ENCODE measurements at places on chromosomes 1 and 21. TPM values are rescaled to one million over a fixed set of nuclear protein-coding genes. Genes with fewer than 3 reads are reported as not detected.

- H3K27me3 ChIP-seq: no peaks in the 10 kb centered on the region
- no peak for DNase-seq
- H3K36me3 ChIP-seq: no peaks in the 10 kb centered on the region
- H3K4me3 ChIP-seq: no peak overlapping the region
- H3K27ac ChIP-seq: no peak overlapping the region
Observed at GRCh38 chr1:192376374-192376773, 59.6 kb downstream of the RGS21 start.

DNA sequence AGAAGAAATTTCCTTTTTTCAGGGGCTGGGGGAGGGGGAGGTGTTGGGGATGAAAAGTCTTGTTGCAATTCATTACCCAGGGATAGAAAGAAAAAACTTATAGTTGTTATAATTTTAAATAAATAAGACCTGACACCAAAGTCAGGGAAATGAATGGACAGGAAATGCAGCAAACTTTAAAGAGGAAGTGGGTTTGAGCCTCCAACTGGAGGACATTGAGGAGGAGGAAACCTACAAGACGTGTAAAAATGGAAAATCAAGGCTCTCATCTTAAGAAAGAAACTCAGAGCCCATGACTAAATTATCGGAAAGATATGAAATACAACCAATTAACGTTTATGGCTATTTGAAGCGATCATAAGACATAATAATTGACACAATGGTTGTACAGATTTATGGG is 54.4 kb downstream of the NIBAN1 start:
- no peak overlapping the region for H3K4me3 ChIP-seq
- peaks cover 3% of the 10 kb centered on the region for H3K4me1 ChIP-seq
- no peak for DNase-seq

GRCh38 chr1:84737590-84737989 is 47.3 kb upstream of the SSX2IP start:
- peak; percentile 54 for DNase-seq
- H3K27ac ChIP-seq: no peak overlapping the region
- no peak overlapping the region for H3K4me3 ChIP-seq

DNA sequence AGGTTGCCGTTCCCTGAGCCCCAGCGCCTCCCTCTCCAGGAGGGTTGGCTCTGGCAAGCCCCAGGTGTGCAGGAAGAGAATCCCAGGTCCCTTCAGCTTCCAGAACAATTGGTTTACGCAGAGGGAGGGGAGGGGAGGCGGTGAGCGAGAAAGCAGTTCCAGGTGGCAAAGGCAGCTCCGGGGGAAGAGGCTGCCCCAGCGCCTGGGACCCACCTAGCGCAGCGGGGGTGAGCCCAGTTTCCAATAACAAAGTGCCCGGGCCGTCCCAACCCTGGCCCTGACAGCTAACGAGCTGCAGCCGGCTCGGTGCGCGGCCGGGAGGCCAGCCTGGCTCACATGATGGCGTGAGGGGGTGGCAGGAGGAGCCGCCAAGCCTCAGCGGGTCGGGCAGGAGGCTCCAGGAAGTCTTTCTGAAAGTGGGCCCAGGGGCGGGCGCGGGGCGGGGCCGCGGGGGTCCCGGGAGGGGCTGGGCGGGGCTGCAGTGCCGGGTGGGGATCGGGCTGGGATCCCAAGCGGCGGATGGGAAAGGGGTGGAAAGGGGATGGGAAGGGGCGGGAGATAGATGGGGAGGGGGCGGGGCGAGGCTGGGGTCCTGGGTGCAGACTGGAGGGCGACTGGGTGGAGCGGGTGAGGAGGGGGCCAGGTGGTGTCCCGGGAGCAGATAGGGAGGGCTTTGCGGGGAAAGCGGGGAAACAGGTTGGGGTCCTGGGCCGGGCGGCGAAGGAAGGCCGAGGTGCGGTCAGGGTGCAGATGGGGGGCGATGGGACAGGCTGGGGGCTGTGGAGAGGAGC is 22.8 kb downstream of the DHRS3 start:
- H3K4me1 ChIP-seq: peaks cover 28% of the 10 kb centered on the region
- peak; percentile 41 for DNase-seq
- H3K4me3 ChIP-seq: no peak overlapping the region
- no peaks in the 10 kb centered on the region for H3K36me3 ChIP-seq
- H3K27me3 ChIP-seq: no peaks in the 10 kb centered on the region

DNA sequence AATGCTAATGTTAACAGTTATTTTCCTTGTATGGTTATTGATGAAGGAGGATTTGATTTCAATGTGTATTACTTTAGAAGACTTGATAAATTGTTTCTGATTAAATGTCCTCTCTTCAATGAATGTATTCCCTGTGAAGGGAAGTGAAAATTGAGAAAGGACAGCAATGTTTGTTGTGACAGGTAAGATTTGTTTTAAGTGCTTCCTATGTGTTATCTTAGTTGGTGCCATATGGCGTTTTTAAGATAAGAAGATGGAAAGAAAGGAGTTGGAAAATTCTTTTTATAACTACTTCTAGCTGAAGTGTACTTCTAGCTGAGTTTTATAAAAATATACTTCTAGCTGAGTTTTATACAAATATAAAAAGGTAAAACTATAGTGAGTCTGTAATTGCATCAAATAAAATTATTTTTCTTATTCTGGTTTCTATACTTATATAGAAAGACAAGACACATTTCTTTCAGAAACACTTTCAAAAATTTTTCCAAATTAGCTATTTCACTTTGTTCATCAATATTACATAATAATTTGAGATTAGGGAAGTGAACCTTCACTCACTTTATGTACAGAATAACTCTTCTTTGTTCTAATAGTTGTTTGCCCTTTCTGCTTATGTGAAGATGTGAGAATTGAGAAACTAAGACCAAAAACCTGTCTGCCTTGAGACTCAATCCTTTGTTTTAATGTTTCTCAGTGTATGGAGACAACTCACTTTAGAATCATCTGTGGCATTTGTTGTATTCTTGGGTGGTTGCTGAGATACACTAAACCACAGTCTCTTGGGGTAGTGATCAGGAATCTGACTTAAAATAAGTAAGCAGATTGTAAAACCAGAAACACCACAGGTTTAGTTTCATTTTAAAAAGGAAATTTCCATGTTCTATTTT is 382.9 kb upstream of the B3GALT2 start:
- H3K4me1 ChIP-seq: no peaks in the 10 kb centered on the region
- H3K27ac ChIP-seq: no peak overlapping the region
- DNase-seq: peak; percentile 5
- H3K27me3 ChIP-seq: no peaks in the 10 kb centered on the region
- no peaks in the 10 kb centered on the region for H3K36me3 ChIP-seq

DNA sequence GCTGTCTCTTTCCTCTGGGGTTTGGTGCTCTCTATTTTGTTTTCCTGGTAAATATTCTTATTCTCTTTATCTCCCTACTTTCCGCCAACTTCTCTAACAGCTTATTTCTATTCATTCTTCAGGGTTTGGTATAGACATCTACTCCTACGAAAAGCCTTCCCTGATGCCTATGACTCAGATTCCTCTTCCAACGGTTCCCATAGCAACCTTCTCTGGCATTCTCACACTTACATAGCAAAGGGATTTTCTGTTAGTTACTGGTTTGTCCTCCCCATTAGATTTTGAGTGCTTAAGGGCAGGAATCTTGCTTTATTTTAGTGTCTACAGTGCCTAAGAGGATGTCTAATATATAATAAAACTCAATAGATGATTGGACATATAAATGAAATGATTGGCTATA is 407.6 kb upstream of the DEPDC1 start:
- no peak overlapping the region for H3K27ac ChIP-seq
- H3K4me1 ChIP-seq: no peaks in the 10 kb centered on the region
- DNase-seq: no peak
- no peaks in the 10 kb centered on the region for H3K27me3 ChIP-seq
- no peak overlapping the region for H3K4me3 ChIP-seq

DNA sequence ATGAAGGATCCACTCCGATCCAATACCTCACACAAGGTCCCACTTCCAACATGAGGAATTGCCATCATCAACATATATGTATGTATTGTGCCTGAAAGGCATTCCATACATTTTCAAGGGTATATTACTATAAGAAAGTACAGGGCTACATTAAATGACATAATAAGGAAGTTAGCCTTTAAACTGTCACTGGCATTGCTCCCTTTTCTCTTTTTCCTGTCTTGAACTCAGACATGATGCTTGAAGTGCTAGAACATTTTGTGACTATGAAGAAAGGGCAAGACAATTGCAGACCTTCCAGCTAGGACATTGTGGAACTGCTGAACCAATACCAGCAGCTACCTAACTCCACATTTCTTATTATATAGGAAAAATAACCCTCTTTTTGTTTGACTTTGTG is 2.9 kb upstream of the TSPAN2 start:
- H3K36me3 ChIP-seq: no peaks in the 10 kb centered on the region
- peaks cover 7% of the 10 kb centered on the region for H3K27me3 ChIP-seq
- peaks cover 4% of the 10 kb centered on the region for H3K4me1 ChIP-seq
- H3K27ac ChIP-seq: no peak overlapping the region

DNA sequence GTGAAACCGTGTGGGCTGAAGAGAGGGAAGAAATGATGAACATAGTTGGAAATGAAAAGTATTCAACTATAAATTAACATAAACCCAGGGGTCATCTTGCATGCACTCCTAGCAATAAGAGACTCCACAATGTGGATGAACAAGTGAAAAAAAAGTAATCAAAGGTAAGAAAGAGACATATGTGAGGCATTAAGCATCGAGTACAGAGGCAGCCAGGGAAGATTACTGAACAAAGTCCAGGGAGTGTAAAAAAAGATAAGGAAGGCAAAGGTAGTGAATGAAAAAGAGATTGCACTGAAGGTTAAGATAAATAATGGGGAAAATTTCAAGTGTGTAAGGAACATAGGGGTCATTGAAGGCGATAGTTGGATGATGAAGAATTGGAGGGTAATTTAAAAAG is 330.8 kb upstream of the PROX1 start:
- no peak overlapping the region for H3K27ac ChIP-seq
- no peak for DNase-seq
- no peaks in the 10 kb centered on the region for H3K4me1 ChIP-seq
- H3K36me3 ChIP-seq: no peaks in the 10 kb centered on the region

GRCh38 chr1:154962156-154962749 is 671 bp upstream of the PYGO2 start:
- H3K4me3 ChIP-seq: peak overlapping the region; percentile 71
- H3K27ac ChIP-seq: peak overlapping the region; percentile 82
- peak; percentile 52 for DNase-seq
- no peaks in the 10 kb centered on the region for H3K27me3 ChIP-seq

DNA sequence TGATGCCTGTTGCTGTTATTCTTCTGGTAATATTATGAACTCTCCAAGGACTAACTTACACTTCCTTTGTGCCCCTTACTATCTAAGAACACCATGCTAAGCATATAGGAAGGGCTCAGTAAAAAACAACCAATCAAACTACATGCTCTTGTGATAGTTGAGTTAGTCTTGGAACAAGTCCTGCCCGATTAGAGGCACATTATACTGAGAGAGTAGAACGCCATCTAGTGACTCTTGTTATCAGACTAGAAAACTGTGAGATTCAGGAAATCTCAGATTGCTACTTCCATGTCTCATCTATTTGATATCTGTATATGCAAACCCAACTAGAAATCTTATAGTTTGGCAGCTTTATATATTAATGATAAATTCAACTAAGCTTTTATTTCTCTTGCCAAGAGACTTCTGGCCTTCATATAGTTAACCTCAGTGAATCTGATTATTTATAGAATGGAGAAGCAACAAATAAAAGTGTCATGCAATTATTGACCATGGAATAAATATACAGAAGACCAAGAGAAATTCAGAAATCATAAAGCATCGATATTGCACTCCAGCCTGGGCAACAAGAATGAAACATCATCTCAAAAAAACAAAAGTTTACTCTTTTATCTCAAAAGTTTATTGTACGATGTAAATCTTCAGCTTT is 7.8 kb upstream of the SRRM1 start:
- H3K4me3 ChIP-seq: no peak overlapping the region
- peak; percentile 79 for DNase-seq

GRCh38 chr1:218739426-218739825 is 394.3 kb downstream of the TGFB2 start:
- H3K4me1 ChIP-seq: no peaks in the 10 kb centered on the region
- H3K27me3 ChIP-seq: no peaks in the 10 kb centered on the region

DNA sequence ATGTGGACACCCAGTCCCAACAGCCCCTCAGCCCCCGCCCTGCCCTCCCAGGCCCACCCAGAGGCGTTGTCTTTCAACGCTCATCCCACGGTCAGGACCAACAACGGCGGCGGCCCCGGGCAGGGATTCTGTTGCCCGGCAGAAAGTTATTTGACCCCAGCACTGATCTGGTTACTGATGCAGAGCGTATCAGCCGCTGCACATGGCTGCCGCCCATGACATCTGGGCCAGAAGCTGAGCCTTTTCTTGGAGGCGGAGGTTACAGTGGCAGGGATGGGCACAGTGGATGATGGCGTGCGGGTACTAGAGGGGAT is 127.1 kb upstream of the ARHGEF16 start:
- H3K27ac ChIP-seq: no peak overlapping the region
- DNase-seq: no peak
- H3K4me3 ChIP-seq: no peak overlapping the region
- H3K4me1 ChIP-seq: no peaks in the 10 kb centered on the region

GRCh38 chr1:34549199-34549598 is 205.6 kb upstream of the GJB5 start:
- no peak overlapping the region for H3K4me3 ChIP-seq
- DNase-seq: no peak
- no peaks in the 10 kb centered on the region for H3K36me3 ChIP-seq
- no peaks in the 10 kb centered on the region for H3K27me3 ChIP-seq
- H3K4me1 ChIP-seq: no peaks in the 10 kb centered on the region

- no peak overlapping the region for H3K4me3 ChIP-seq
- no peaks in the 10 kb centered on the region for H3K27me3 ChIP-seq
- no peaks in the 10 kb centered on the region for H3K36me3 ChIP-seq
- no peaks in the 10 kb centered on the region for H3K4me1 ChIP-seq
Observed at GRCh38 chr1:99829269-99829668, 20.9 kb upstream of the AGL start.

DNA sequence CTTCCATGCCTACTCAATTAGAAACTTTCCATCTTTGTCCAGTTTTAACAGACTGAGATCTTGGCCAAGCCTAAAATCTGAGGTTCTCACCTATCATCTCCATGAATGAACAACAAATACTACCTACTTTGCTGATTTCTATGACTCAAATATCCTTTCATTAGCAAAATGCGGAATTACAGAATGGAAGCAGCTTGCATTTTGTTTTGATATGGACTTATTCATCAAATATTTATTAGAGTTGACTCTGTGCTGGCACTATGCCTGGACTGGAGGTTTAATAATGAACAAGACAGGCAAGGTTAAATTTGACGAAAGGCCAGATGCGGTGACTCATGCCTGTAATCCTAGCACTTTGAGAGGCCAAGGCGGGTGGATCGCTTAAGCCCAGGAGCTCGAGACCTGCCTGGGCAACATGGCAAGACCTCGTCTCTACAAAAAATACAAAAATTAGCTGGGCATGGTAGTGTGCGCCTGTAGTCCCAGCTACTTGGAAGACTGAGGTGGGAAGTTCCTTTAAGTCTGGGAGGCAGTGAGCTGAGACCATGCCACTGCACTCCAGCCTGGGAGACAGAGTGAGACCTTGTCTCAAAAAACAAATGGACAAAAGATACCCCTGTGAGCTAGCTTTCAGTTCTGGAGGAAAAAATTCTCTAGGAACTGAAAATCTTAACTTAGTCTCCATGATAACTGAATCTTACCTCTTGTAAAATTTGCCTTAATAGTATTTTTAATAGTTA is 29.4 kb upstream of the SOD1 start:
- H3K27ac ChIP-seq: no peak overlapping the region
- no peak overlapping the region for H3K4me3 ChIP-seq
- H3K27me3 ChIP-seq: no peaks in the 10 kb centered on the region
- peaks cover 11% of the 10 kb centered on the region for H3K4me1 ChIP-seq

The POU2F1 gene
- total RNA-seq: 15.0 TPM

The GBP1 gene
- 28.0 TPM for total RNA-seq

The BSND gene
- not detected for total RNA-seq

The SZRD1 gene
- 164 TPM for total RNA-seq

The CFAP141 gene
- total RNA-seq: not detected

The PPM1J gene
- 1.7 TPM for total RNA-seq

The SIPA1L2 gene
- 14.2 TPM for total RNA-seq
